ENCODE measurements at places on chromosomes 12 and 14. TPM values are rescaled to one million over a fixed set of nuclear protein-coding genes. Genes with fewer than 3 reads are reported as not detected.

Gene LRP1
- 13.9 TPM for total RNA-seq

Gene SLC6A12
- 0.12 TPM for total RNA-seq

Gene STYK1
- 0.15 TPM for total RNA-seq

Gene TMEM229B
- 0.12 TPM for total RNA-seq

Gene CBLN3
- 0.25 TPM for total RNA-seq

Gene SLC5A8
- not detected for total RNA-seq

Gene SLC39A5
- total RNA-seq = 0.54 TPM

Gene SMOC1
- total RNA-seq = 89.3 TPM

Gene C12orf60
- total RNA-seq = 5.4 TPM

Gene AQP6
- 0.12 TPM for total RNA-seq

Gene ANG
- total RNA-seq = 0.99 TPM

Gene SERPINA3
- not detected for total RNA-seq

Gene RPL41
- 3,805 TPM for total RNA-seq

Gene HCFC2
- total RNA-seq = 4.6 TPM

Gene CEBPE
- total RNA-seq = not detected

Gene VDR
- 0.09 TPM for total RNA-seq

Gene POTEM
- total RNA-seq = not detected

Gene A2ML1
- 0.43 TPM for total RNA-seq

Gene LHX5
- 48.4 TPM for total RNA-seq

Gene RILPL1
- total RNA-seq = 13.8 TPM

Gene KRT79
- not detected for total RNA-seq

Gene DCN
- not detected for total RNA-seq

Gene SMIM41
- total RNA-seq = not detected

Gene CMKLR1
- not detected for total RNA-seq

Gene HOXC6
- total RNA-seq = not detected

Gene STAC3
- 5.1 TPM for total RNA-seq

Gene DPPA3
- 0.25 TPM for total RNA-seq

Gene CELA1
- total RNA-seq = not detected

Gene KRT78
- not detected for total RNA-seq

Gene DAO
- not detected for total RNA-seq
